Amygdala (tissue), 56 donors: ENCODE measurements at places on chromosomes 3 and 15.
A peak's percentile ranks its signal among the peaks of the same experiment; 100 is the strongest.

GRCh38 chr15:87740655-87741344, 515.7 kb downstream of the NTRK3 start:
- no peak for DNase-seq

DNA sequence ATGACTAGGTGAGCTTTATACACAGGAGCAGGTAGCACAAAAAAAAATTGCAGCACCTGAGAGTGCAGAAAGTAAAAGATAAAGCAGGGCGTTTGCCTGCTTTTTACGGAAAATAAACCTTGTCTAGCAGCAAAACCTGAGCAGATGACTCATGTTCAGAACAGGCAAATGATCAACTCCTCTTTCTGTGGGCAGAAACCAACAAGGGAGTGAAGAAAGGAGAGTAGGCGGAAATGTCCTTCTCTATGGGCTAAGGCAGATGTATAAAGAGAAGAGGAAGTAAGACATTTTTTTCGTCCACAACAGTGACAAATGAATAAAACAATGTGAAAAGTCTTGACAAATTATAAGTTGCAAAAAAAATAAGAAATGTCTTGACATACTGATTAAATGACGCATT, 24.5 kb upstream of the GMNC start:
- DNase-seq = no peak

DNA sequence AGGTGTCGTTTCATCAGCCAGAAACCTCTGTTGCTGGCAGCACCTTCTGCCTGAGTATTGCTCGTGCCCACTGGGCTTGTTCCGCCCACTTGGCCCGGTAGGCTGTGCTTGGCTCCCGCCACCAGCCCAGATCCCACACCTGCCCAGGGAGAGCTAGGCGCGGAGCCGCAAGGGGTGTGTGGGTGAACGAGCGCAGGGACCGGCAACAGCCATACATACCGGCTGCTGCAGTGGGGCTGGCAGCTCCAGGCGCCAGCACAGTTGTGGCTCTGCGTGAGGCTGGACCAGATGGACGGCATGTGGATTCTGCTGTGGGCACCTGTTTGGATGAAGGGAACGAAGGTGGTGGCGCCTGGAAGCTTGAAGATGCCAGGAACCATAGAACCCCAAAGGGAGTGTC, 331.5 kb upstream of the MCTP2 start:
- no peak for DNase-seq

DNA sequence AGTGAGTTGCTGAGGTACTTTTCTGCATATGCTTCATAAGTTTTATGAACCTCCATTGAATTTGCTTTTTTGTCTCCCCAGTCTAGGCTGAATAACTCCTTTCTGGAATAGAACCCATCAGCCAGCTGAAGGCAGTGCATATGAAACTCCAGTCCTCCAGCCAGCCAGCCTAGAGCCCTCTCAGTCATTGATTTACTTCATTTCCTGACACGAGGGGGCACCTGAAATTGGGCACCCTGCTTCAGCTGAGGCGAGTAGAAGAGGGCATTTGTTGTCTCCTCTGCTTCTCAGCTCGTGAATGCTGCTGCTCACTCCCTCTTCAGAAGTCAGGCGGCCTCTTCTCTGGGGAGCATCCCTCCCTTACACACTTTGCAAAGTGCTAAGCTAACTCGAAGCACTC, 32.5 kb downstream of the CHST2 start:
- DNase-seq = no peak

DNA sequence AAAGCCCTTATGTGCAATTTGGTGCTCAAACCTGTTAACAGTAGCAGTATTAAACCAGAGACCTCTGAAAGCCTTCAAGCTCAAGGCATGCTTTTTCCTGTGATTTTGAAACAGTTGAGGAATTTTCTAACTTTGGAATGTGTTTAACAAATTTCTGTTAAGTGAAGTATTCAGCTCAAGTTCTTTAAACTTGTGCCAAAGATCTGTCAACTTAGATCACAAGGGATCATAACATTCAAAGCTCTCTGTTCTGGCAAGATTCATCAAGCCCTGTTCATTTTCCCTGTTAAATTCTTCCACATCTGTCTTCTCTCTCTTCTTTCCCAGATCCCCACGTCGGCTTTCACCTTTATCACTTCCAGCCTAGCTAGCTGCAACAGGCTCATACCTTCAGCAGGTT, 28.8 kb upstream of the RYK start:
- no peak for DNase-seq

DNA sequence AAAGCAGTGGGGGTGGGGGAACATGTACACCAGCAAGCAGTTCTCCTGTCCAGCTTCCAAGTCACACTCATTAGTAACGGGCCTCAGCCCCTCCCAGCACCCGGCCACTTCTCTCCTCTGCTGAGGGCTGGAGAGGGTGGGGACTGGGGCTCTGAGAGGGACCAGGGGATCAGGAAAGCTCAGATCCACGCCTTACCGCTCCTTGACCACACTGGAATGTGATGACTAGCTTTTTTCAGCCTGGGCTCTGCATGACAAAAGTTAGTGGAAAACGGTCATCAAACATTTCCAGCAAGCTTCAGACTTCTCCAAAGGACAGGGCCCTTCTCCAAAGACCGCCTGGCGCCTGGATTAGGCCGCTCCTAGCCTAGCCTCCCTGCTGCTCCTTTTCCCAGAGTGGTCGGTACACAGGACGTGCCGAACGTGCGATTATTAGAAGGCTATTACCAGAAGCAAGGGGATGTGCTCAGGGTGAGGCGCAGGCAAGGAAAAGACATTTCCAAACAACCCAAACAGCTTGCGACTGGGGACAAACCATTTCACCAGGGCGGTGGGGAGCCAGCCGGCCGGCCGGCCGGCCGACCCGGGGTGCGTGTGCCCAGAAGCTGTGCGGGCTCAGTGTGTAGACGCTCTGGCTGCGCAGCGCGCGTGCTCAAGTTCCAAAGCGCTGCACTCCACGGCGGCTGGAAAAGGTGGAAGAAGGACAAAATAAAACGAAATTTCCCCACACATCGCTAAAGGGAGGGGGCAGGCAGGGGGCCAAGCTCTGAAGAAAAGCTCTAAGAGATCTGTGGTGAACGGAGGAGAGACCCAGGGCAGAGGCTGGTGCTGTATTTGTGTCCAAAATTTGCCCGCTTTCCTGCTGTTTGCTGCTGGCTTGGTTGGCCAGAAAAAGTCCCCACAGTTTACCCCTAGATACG, 51.0 kb upstream of the SSR3 start:
- DNase-seq = peak; percentile 43

- DNase-seq = no peak
Measured at GRCh38 chr15:68484696-68485400, 52.9 kb upstream of the ITGA11 start.

GRCh38 chr3:46574881-46575576, 8.9 kb upstream of the LRRC2 start:
- no peak for DNase-seq

DNA sequence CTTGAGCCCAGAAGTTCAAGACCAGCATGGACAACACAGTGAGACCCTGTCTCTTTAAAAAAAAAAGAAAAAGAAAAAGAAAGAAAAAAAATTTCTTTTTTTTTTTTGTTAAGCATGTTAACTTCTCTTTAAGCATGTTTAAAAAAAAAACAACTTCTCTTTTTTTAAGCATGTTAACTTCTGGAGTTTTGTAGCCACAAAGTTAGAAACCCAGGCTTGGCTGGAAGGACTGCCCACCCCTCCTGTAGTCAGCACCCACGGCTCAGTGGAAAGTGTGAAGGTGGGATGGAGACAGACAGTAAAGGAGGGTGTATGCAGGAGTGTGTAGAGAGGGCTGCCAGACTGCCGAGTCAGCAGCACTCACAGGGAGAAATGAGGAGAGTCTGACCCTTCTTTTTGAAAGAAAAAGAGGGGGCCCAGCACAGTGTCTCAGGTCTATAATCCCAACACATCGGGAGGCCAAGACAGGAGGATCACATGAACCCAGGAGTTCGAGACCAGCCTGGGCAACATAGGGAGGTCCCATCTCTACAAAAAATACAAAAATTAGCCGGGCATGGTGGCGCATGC, 33.2 kb downstream of the GOLGA8S start:
- DNase-seq = no peak

- no peak for DNase-seq
Measured at GRCh38 chr3:122184591-122184929, 1.1 kb downstream of the CASR start.

DNA sequence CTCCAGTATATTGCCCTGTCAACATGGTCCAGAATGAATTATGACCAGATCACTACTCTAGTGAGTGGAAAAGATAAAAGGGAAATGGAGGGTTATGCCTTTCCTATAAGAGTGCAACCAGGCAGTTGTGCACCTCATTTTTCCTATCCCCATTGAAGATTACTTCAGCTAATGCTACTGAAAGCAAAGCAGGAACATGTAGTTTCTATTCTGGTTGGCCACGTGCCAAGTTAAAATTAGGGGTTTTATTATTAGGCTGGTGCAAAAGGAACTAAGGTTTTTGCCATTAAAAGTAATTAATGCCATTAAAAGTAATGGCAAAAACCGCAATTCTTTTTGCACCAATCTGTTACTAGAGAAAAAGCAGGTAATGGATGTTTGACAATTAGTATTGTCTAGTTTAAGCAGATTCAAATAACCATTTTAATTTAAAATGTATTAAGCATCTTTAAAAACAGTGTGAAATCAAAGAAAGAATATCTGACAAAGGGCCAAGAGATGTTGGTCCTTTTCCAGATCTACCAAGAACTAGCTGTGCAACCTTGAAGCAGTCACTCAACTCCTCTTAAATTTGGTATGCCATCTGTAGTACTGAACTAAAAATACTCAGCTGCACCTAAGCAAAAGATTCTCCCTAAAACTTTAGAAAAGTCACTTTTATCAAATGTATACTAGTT, 567.5 kb upstream of the CCDC54 start:
- no peak for DNase-seq

GRCh38 chr15:90214553-90215196, 13.5 kb downstream of the SEMA4B start:
- DNase-seq = no peak
